GM19239 (cell line): ENCODE measurements at places on chromosomes 1 and 21.

- no peak for DNase-seq
These were observed 85.2 kb upstream of the EXO1 start for GRCh38 chr1:241762713-241763339.

GRCh38 chr1:52604063-52604770, 2.0 kb downstream of the GPX7 start:
- no peak for DNase-seq

DNA sequence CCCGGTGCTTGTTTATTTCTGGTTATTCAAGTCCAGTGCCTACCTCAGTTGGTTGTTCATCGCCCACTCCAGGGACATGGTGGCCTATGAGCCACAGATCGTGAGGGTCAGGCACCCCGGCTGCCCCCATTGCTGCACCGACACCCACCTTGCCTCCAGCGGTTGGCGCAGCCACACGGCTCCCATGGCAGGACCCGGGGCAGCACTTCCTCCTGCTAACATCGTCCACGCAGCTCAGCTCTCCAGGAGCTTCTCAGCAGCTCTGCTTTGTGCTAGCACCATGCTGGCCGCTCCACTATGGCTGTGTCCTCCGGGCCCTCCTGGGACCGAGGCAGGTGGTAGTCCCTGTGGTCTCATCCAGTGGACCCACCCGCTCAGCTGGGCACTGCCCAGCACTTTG, 13.9 kb upstream of the PRKCZ start:
- DNase-seq, result no peak

DNA sequence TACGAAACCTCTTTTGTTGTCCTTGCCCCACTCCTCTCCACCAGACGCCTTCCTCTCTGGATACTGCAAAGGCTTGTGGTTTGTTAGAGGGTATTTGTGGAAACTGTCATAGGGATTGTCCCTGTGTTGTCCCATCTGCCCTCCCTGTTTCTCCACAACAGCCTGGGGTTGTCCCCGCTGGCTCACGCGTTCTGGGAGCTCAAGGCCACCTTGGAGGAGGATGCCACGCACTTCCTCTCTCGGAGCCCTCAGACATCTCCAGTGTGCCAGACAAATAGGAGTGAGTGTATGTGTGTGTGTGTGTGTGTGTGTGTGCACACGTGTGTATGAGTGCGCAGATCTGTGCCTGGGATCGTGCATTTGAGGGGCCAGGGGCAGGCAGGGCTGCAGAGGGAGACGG, 37.6 kb upstream of the IL19 start:
- no peak for DNase-seq

GRCh38 chr1:111227851-111228747, 586 bp downstream of the CHI3L2 start:
- no peak for DNase-seq

GRCh38 chr1:66333466-66334199, 200.3 kb upstream of the SGIP1 start:
- DNase-seq, result no peak

DNA sequence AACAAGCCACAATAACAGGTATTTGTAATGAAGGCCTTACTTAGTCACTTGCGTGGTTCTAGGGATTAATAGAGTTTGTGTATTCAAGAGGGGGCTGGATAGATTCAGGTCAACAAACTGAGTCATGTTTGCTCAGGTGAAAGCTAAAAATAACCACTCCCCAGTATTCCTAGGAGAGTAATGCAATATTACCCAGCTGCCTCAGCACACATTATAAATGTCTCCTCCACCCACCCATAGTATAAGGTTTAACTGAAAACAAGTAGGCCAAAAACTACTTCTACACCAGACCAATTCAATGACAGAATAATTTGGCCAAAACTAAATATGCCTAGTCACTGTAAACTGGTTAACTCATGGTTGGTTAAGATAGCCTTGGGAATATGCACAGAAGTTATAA, 34.4 kb downstream of the WLS start:
- no peak for DNase-seq

DNA sequence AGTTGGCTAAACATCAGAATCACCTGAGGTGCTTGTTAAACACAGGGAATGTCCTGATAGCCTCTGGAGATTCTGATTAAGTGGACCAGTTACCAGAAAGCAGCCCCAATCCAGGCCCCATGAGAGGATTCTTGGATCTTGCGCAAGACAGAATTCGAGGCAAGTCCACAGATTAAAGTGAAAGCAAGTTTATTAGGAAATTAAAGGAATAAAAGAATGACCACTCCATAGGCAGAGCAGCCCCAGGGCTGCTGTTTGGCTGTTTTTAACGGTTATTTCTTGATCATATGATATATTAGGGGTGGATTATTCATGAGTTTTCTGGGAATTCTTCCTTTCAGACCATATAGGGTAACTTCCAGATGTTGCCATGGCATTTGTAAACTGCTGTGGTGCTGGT, 176.2 kb downstream of the ROR1 start:
- no peak for DNase-seq
